ENCODE measurements at places on chromosomes 1 and 21.

DNA sequence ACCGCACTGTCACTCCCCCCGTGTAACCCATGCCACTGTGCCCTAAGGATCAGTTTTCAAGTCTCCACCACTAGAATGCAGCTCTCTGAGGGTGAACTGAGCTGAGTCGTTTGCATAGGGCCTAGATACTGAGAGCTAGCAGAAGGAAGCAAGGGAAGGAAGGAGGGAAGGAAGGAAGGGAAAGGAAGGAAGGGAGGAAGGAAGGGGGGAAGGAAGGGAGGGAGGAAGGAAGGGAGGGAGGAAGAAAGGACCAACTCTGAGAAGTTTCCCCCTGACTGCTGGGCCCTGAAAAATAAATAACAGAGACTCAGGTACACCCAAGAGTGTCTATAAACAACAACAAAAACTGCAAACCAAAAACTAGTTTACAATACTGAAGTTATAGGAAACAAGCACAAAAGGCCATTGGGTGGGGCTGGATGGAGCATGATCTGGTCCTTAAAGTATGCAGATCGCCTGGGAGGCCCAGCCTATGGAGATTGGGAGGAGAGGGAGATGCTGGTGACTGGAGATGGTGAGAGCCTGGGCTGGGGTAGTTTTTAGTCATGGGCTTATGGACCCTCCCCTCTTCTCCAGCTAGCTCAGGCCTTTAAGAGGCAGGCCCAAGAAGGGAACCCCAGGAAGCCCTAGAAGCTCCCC, 1.7 kb upstream of the MRPS15 start:
- no peak for DNase-seq

DNA sequence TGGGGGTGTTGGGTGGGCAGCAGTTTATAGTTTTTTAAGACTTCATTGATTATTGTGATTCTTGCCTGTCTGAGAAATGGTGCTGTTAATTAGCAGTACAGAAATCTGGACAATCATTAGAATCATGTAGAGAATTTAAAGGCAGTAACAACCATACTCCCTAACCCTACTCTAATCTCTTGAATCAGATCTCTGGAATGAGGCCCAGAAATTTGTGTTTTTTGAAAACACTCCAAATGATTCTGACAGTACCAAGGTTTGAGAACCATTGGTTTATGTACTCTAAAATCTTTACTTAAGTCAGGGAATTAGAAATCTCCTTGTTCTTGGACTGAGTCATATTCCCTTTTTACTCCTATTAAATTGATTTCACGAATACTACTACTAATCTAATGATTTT, 24.0 kb downstream of the FNBP1L start:
- no peak for DNase-seq

GRCh38 chr1:85109475-85109874, 61.2 kb upstream of the MCOLN3 start:
- DNase-seq, result no peak

DNA sequence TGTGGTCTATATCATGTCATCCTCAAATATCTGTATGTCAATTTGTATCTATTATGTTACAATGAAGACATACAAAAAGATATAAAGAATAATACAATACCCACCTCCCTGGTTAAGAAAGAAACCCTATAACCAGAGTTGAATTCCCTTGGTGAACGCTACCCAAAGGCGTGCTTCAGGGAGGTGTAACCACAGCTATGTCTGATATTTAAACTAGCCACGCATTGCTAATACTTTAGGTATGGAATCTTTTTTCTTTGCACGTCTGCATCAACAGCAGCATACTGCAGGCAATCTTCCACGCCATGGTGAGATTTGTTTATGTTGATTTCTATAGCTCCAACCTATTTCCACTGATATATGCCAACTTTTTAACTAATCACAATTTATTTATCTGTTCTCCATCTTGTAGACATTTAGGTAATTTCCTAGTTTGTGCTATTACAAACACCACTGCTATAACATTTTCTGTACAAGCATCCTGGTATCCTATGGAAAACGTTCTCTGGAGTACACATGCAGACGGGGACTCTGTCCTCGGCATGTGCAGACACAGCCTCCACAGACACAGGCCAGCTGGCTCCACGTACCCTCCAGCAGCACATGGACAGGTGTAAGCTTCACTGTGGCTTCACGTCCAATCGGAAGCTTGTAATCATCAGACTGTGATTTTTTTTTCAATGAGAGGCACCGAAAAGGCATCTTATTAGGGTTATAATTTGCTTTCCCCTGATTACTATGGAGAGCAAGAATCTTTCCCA, 58.5 kb downstream of the HSF2BP start:
- no peak for DNase-seq

- DNase-seq, result no peak
Observed at GRCh38 chr1:94022471-94023189, 98.3 kb downstream of the ABCA4 start.

GRCh38 chr1:14742181-14742980, 143.9 kb downstream of the KAZN start:
- DNase-seq, result no peak

GRCh38 chr1:59487335-59488031, 190.6 kb downstream of the FGGY start:
- DNase-seq, result no peak

GRCh38 chr1:244022864-244023440, 28.1 kb upstream of the ZBTB18 start:
- DNase-seq, result no peak

GRCh38 chr1:34360574-34360973, 183.9 kb downstream of the C1orf94 start:
- DNase-seq, result no peak

DNA sequence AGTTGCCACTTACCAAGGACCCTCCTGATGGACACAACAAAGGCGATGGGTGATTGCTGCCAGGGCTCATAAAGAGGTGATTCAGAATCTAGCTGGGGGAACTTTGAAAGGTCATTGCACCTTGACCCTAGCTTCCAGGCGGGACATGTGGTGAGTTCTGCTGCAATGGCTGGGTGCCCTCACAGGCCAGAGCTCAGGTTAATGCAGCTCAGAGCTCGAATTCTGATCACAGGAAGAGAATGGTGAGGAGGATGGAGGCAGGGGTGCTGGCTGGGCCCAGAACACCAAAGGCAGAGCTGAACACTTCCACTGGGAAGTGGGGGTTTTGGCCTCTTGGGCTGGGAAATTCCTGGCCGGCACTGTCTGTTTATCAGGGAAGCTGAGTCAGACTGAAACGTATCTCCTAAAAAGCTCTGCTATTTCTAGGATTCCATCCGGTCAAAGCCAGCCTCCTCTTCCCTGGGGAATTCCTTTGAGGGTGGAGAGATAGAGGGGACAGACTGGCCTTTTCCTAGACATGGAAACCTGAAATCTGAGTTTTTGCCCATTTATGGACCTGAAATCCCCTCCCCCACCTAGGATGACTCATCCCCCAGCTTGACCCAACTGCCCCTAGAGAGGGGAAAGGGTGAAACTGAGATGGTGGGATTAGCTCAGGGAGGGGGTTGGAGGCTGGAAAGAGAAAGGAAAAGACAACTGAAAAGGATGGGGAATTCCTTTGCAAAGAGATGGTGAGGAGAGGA, 27.2 kb downstream of the NUAK2 start:
- no peak for DNase-seq

- DNase-seq, result no peak
Observed at GRCh38 chr1:194503209-194503608, 1316.8 kb upstream of the B3GALT2 start.

DNA sequence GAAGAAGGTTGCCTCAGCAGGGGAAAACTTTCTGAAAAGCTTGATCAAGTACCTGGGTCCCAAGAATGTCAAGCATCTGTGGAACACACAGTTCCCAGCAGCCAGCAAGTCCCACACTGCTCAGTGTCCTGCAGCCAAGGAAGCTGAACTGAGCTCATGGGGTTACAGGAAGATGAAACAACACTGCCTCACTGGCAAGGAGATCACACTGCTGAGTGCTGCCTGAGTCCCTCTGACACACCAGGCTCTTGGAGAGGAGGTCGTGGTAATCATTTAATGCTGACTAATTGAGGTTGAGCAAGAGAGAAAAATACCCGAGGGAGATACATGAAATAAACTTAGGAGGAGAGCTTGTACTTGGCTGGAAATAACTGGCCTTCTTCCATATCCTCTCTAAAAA, 75.2 kb downstream of the MPZL1 start:
- DNase-seq, result no peak

DNA sequence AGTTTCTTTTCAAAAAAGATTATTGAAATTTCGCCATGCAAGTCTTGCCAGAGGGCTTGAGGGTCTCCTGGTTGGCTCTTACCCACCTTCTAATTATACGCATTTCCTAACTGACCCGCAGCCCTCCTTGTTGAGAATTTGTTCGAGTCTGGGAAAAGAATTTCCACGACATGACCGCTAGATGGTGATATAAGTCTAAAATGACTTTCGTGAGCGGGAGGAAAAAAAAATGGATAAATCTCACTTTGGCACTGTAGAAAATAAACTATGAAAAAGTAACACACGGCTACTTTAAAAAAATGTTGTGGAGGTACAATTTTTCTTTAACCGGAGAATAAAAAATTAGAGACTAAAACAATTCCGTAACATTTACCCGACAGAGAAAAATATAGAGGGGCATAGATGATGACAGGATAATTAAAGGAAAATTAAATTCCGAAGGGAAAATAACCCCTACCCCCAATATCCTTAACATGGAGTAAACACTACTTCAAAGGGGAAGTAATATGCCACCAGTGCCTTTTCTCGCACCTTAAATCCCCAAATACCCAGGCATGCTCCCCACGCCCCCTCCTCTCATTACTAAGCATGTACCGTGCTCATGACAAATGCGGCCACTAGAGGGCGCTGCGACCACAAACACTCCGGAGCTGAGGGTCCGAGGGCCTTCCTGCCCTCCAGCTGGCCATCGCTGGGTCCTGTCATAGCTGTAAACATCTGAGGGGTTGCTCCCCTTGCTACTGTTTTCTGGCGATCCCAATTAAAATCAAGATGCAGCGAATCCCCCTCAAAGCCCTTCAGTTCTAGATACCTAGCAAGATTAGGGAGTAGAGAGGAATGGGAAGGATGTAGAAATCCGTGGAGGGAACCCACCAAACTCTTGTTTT, 266.9 kb downstream of the ASTN1 start:
- DNase-seq, result peak; percentile 25

GRCh38 chr1:77468949-77469710, 187.3 kb downstream of the AK5 start:
- no peak for DNase-seq

- no peak for DNase-seq
Observed at GRCh38 chr1:101959456-101959855, 37.3 kb downstream of the OLFM3 start.

DNA sequence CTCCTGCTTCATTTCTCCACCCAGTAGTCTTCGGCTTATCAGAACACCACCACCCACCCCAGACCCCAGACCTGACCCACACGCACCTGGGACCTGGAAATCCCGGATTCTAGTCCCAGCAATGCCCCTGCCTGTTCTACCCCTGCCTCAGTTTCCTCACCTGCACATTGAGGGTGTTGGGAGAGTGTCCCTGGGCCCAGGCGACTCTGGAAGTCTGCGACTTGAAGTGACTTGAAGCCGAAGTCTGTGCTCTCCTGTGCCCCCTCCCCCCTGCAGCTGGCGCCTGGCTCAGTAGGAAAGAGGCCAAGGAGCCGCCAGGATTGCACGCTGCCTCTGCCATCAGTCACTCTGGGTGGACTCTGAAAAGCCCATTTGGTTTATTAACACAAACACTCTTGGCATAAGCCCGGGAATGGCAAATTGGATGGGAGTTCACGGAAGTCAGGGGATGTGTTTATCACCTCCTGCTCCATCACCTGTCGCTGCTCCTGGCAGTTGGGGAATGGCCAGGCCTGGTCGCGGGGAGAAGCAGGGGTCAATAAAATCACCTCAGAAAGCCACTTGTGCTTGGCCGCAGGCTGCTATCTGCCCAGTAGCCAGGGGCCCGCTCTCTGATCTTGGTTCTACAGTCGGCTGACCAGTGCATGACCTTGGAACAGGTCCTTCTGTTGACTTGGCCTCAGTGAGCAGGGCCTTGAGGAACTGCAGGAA, 132.7 kb downstream of the ACTL8 start:
- no peak for DNase-seq

- DNase-seq, result no peak
Observed at GRCh38 chr1:48878191-48878940, 101.7 kb upstream of the BEND5 start.

DNA sequence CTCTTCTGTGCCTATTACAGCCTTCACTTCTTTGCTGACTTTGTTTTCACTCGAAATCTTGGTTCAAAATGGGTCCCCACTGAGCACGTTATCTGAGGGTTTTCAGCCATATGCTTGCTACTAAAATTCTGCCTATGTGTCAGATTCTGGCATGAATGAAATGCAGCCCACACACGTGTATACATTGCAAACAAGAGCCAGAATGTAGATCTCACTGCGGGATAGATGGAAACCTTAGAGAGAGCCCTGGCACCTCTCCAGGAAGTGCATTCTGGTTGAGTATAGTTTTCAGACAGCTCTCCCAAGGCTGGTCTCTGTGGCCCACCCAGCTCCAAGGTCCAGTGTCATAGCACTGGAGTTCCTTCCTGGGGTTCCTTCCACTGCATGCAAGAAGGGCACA, 234.7 kb upstream of the GJB5 start:
- DNase-seq, result no peak

DNA sequence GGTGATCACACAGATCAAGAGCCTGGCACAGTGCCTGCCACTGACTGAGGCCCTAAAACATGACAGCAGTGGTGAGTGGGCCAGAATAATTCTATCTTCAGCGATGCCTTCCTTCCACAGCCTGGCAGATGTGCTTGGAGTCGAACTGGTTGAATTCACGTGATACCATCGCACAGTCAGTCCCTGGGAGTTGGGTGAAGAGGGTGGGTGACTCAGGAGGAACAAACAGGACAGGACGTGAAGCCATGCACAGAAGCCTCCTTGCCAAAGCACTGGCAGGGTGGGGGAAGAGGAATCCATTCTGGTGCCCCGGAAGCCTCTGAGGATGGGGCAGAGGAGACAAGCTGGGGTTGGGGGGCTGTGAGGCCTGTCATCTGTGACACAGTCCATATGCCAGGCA, 80.3 kb upstream of the WNT4 start:
- no peak for DNase-seq

DNA sequence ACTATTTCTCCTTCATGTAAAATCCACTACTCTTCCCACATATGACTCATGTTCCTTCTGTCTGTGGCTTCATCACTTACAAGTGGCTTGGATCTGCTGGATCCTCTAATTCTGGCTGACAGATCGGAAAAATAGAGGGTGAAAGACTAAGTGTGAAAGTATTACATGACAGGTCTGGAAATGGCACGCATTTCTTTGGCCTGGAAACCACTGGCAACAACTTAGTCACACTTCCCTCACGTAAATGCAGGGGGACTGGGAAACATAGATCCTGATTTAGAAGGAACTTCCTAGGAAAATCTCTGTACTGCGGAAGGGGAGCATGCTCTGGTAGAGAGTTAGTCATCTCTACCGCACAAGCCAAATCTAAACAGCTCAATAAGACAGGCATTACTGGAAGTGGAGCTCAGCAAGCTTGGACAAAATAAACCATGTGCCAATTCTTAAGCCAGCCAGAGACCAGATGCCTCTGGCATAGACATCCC, 305.4 kb upstream of the PTBP2 start:
- no peak for DNase-seq

DNA sequence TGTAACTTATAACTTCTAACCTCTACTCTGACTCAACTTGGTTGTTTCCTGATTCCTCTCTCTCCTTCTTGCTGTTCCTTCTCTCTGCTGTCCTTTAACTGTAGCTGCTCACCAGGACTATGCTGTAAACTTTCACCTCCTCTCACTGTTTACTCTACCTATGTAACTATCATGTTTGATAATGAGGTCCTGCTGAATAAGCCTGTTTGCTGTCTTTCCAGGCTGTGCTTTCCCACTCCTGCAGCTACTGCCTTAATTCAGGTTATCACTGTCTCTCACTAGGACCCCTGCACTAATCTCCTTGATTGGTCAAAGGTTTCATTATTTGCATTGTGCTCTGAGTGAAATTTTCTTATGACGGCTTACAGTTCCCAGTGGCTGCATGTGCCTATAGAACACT, 633.9 kb upstream of the PTBP2 start:
- no peak for DNase-seq
